ENCODE measurements at places on chromosomes 6 and 20. TPM values are rescaled to one million over a fixed set of nuclear protein-coding genes. Genes with fewer than 3 reads are reported as not detected.

Gene PAK5
- not detected for total RNA-seq

Gene NOTCH4
- total RNA-seq = 57.3 TPM

Gene ZNFX1
- 27.7 TPM for total RNA-seq

Gene DDX43
- 0.32 TPM for total RNA-seq

Gene GTF2H4
- total RNA-seq = 21.7 TPM

Gene NT5DC1
- 4.9 TPM for total RNA-seq

Gene PPIL6
- total RNA-seq = 0.16 TPM

Gene RAET1L
- not detected for total RNA-seq

Gene PRRT1
- not detected for total RNA-seq

Gene TXLNB
- total RNA-seq = 1.1 TPM

Gene CMTR1
- 23.6 TPM for total RNA-seq

Gene OPRL1
- total RNA-seq = 5.0 TPM

Gene MARCKS
- total RNA-seq = 192 TPM

Gene LTB
- 4.9 TPM for total RNA-seq

Gene ARFGEF3
- 2.1 TPM for total RNA-seq

Gene CCM2L
- 27.3 TPM for total RNA-seq

Gene PROKR2
- total RNA-seq = not detected

Gene TTBK1
- 0.06 TPM for total RNA-seq

Gene ERGIC3
- 344 TPM for total RNA-seq

Gene TUBB1
- not detected for total RNA-seq

Gene SLC17A3
- not detected for total RNA-seq

Gene LRRC73
- total RNA-seq = 0.06 TPM

Gene MEP1A
- not detected for total RNA-seq

Gene SNRNP48
- total RNA-seq = 20.8 TPM

Gene WFDC10B
- total RNA-seq = not detected

Gene IL17A
- not detected for total RNA-seq

Gene BPIFA1
- total RNA-seq = not detected

Gene LINC00237
- total RNA-seq = not detected

Gene STMN3
- 0.69 TPM for total RNA-seq

Gene LY86
- total RNA-seq = not detected

Gene C20orf96
- total RNA-seq = 4.2 TPM

Gene CDK5RAP1
- 16.4 TPM for total RNA-seq

Gene CGA
- total RNA-seq = not detected

Gene WDR46
- total RNA-seq = 59.7 TPM

Gene HLA-DPB1
- 33.0 TPM for total RNA-seq

Gene WFDC2
- not detected for total RNA-seq

Gene AKAP12
- 553 TPM for total RNA-seq

Gene MDFI
- 22.8 TPM for total RNA-seq

Gene SSTR4
- not detected for total RNA-seq

Gene FOXS1
- total RNA-seq = 0.25 TPM

Gene RIN2
- 97.4 TPM for total RNA-seq

Gene PI3
- not detected for total RNA-seq

Gene UBE2J1
- total RNA-seq = 56.0 TPM

Gene PRICKLE4
- total RNA-seq = 2.3 TPM

Gene ECT2L
- not detected for total RNA-seq

Gene EEF1E1
- total RNA-seq = 33.8 TPM

Gene CLPSL2
- not detected for total RNA-seq

Gene SLC26A8
- total RNA-seq = not detected

Gene NMBR
- total RNA-seq = 0.16 TPM

Gene KCNK5
- total RNA-seq = not detected

Gene PLG
- total RNA-seq = under 0.01 TPM
